ENCODE measurements at places on chromosomes 4 and X.

DNA sequence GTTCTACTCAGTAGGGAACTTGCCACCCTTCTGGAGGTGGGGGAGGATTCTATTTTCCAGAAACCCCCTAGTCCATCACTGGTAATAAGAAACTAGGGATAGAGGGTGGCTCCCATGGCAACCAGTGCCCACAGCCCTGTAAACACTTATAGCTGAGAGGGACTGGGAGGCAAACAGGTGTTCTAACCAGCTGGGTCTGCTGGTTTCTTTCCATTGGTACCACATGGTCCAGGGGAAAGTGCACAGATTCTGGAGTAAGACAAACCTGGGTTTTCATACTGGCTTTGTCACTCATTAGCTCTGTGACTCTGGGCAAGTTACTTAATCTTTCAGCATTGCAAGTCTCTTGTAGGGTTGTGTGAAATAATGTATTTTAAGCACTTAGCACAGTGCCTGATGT, 26.9 kb downstream of the IGSF1 start:
- DNase-seq, result no peak

- DNase-seq, result no peak
Observed at GRCh38 chrX:78377186-78377585, 49.8 kb upstream of the CYSLTR1 start.

GRCh38 chr4:72063726-72064125, 31.9 kb downstream of the NPFFR2 start:
- no peak for DNase-seq

DNA sequence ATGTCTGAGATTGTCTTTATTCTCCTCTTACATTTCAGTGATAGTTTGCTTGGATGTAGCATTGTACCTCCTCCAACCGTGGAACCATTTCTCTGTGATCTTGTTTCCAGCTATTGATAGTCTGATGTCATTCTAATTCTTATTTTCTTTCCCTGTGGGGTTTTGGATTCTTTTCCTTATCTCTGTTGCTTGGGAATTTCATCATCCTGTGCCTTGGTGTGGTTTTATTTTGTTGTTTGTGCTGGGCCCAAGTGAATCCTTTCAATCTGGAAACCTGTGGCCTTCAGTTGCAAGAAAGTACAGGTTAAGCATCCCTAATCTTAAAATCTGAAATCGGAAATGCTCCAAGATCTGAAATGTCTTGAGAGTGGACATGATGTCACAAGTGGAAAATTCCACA, 22.0 kb downstream of the MSX1 start:
- DNase-seq, result no peak
